ENCODE measurements at places on chromosomes 3 and 15.

GRCh38 chr15:66483131-66483566 lies 14.4 kb downstream of the SNAPC5 start:
- no peak for DNase-seq

GRCh38 chr3:193791041-193792032 lies 198.3 kb downstream of the OPA1 start:
- no peak for DNase-seq

GRCh38 chr3:142990721-142991120 lies 10.6 kb upstream of the U2SURP start:
- DNase-seq, result no peak

GRCh38 chr15:26355472-26356074 lies 417.3 kb downstream of the GABRB3 start:
- no peak for DNase-seq

DNA sequence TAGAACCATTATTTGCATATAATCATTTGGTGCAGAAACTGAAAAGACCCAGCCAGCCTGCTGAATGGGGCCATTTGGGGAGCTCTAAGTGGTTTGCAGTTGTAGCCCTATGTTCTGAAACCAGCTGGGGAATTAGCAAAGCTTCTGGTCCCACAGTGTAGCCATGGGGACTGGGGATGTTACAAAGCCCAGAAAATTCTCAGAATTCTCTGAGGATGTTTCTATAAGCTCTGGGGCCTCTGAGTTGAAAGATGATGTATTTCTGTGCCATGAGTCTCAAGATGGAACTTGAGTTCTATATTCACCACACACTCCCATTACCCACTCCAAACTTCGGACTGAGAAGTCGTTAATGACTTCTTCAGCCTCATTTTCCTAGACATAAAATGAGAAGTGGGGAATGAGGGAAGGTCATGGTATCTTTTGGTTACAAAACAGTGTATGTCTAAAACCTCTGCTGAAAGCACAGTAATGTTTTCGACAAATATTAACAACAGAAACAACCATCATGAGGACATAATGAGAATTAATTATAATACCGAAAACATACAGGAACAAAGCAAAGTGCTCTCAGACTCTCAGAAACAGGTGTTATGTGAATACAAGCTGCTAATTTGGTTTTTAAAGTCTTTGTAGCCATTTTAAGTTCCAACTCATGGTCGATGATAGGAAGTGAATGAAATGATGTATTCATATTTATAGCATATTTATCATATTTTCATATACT lies 89.4 kb downstream of the RFTN1 start:
- no peak for DNase-seq

DNA sequence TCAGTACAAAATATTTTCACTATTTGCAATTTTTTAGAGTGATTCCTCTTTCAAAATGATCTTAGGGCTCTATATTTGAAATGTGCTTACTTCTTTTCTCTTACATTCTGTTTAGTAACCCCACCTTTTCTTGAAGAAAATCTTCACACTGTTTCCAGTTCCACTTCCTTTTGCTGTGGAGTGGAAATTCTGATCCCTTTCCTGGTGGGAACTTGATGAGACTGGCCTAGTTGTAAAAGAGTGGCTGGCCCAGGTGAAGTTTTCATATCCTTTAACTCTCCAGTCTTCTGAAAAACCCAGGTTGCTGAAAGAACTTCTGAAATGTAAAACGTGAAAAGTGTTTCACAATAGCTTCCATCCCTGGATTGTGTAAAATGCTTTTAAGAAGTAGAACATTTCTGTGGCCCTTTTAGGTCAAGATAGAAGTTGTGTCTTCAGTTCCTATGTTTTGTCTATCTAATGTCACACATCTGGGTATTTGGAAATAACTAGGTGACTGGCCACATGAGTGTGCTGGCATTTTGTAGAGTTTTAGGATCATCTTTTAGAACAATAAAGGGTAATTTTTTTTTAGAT lies 84.8 kb upstream of the LRIG1 start:
- no peak for DNase-seq

- DNase-seq, result no peak
These were observed 31.1 kb upstream of the RYR3 start for GRCh38 chr15:33279613-33280205.

DNA sequence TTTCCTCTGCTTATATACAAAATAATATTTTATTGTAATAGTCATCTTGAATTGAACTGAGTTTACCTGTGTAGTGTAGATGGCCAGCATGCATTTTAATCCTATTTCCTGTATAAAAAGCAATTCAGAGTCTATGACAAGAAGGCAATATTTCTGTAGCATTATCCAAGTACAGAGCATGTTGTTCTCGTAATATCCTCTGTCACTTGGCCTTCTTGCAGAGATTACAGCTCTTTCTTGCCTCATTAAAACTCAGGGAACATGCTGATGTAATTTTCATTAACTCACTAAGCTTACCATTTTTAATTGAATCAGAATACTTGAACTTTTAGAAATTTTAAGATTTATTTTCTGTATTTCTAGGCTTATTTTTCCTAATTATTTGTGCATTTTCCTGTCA lies 203.3 kb upstream of the AGTR1 start:
- DNase-seq, result no peak
